Fibroblast of mammary gland (primary cell): ENCODE measurements at places on chromosomes 1 and 21.

- DNase-seq, result no peak
Measured at GRCh38 chr1:21935891-21936365, 1.2 kb downstream of the HSPG2 start.

DNA sequence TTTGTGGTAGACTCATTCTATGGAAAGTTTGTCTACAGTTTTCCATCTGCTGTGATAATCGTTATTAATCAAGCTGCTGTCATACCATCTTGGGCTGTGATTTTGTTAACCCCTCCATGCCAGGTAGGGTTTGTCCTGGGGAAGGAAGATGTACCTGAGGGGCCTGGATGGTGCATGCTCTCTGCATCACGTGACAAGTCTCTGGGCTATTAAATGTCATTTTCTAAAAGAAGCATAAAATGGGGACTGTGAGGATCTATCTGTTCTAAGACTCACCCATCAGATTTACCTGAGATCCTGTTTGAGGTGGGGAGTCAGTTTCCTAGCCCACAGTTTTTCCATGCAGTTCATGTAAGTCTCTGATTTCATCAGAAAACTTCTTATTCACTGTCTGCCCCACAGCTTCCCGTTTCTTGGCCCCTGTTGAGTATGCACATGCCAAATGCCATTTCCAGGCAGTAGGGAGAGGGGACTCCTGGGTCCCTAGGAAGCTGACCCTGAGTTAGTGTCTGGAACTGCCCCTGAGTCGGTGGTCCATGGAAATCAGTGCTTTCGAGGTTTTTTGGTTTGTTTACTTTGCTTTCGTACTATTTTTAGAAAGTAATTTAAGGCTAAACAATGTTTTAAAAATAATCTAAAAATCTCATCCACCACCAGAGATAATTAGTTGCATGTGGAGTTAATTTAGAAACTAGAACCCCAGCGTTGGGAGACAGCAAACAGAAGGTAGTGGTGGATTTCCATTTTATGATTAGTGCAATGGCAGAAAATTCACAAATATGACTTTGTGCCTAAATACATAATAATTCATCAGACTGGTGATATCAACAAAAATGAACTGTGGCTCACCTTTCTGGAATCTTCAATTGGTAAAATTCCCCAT lies 46.7 kb downstream of the ZBTB18 start:
- DNase-seq, result no peak

GRCh38 chr1:96538111-96538641 lies 183.4 kb upstream of the PTBP2 start:
- peak; percentile 95 for DNase-seq

- DNase-seq, result no peak
Measured at GRCh38 chr1:6288665-6289064, 27.8 kb upstream of the GPR153 start.

DNA sequence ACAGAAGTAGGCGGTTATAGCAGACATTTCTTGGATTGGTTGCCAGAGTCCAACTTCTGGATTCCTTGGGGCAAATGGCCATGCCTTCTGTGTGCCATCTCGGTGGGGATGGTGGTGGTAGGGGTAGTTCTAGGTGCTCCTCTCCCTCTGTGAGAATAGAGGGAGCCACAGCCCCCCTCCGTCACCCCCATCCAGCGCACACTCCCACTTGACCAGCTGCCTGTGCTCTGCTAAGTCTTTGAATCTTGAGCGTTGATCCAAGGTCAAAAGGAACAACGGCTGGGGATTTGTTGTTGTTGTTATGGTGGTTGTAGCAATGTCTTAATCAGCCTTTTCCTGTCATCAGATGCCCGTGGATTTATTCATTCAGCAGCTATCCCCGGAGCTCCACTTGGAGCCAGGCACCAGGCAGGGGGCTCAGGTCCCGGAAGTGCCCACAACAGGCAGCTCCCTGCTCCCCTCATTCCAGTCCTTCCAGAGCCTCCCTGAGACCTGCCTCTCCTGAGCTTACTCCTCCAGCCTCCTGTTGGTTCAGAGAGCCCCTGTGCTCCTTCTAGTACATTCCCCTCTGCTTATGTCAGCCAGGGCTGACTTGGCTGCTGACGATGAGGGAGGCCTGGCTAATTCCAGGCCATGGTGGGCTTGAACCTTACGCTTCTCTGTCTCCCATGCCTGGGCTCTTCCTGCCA lies 146.6 kb upstream of the WNT4 start:
- DNase-seq, result peak; percentile 2

DNA sequence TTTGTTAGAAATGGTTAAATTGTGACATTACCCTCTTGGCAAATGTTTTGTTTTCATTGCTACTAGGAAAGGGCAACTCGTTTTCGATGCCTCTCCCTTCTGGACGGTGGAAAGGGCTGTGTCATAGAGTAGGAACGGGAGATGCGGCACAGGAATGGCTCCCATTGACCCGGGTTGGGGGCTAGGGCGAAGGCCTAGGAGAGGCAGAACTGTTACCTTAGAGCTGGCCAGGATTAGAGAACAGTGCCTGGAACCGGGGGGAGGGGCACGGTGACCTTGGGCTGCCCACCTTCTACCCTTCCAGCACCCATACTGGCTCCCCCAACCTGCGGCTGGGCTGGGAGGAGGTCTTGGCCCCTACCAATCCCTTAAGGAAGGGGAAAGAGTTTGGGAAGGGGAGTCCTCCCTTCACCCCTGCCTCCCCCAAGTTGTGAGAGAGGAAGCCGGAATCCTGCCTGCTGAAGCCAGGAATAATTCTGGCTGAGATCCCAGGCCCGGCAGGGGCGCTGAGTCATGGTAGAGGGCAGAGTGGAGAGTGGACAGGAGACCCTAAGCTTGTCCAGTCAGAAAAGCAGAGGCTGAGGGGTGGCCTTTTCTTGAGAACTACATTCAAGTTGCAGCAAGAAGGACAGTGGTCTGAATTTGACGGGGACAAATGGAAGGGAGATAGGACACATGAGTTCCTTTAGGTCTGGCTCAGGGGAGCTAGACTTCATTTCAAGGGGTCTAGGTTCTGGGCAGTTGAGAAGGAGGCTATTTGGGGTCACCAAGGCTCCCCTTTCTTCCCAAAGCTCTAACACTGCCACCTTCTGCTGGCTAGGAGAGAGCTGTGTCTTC lies 8.2 kb downstream of the LMNA start:
- DNase-seq, result peak; percentile 96

GRCh38 chr1:171506525-171507304 lies 21.4 kb downstream of the PRRC2C start:
- DNase-seq, result peak; percentile 49

GRCh38 chr1:220673921-220674320 lies 16.2 kb upstream of the C1orf115 start:
- DNase-seq, result no peak

- peak; percentile 89 for DNase-seq
Measured at GRCh38 chr1:27970401-27970800, 10.6 kb downstream of the XKR8 start.

DNA sequence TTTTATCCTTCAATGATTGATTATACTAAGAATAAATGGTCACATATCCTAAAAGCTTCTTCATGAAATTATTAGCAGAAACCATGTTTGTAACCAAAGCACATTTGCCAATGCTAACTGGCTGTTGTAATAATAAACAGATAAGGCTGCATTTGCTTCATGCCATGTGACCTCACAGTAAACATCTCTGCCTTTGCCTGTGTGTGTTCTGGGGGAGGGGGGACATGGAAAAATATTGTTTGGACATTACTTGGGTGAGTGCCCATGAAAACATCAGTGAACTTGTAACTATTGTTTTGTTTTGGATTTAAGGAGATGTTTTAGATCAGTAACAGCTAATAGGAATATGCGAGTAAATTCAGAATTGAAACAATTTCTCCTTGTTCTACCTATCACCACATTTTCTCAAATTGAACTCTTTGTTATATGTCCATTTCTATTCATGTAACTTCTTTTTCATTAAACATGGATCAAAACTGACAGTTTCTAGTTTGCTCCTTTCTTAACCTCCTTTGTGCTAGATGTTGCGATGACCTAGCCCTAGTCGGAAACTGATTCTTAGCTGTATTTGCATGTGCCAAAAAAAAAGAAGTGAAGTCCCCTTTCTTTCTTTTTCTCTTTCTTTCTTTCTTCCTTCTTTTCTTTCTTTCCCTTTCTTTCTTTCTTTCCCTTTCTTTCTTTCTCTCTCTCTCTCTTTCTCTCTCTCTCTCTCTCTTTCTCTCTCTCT lies 45.1 kb downstream of the MAP3K7CL start:
- DNase-seq, result peak; percentile 80

GRCh38 chr1:114468710-114469468 lies 42.1 kb downstream of the TRIM33 start:
- peak; percentile 67 for DNase-seq

DNA sequence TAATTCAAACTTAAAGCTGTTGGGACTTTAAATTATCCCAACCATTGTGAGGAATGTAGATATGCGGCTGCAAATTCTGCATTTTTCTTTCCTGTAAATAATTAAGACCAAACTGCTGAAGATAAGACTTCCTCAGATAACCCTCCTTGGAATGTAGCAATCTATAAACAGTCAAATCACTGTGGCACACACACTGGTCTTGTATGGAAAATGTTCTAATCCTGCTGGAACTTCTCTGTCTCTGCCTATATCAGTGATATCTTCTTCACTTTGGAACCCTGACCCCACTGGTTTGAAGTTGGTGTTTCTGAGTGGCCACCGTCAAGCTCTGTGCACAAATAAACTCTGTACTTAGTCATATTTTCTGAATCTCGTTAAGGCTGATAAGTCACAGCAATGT lies 32.9 kb downstream of the HSF2BP start:
- DNase-seq, result no peak

- DNase-seq, result peak; percentile 56
Measured at GRCh38 chr1:212797681-212798080, 6.0 kb downstream of the TATDN3 start.

DNA sequence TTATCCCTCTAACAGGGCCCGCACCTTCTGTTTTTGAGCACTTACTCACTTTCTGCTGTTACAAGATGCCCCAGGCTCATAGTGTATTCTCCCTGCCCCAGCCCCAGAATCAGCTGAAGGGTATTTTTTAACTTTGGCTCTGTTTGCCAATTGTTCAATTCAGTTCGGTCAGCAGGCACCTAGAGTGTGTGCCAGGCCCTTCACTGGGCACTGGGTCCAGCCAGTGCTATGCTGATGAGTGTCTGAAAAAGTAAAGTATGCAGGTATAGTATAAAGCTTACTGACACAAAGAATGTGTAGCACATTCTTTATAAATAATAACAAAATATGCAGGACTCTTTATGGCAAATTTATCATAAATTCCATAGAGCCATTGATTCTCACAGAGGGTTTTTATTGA lies 35.0 kb downstream of the FHAD1 start:
- no peak for DNase-seq
